ENCODE measurements at places on chromosomes 3 and 15.

DNA sequence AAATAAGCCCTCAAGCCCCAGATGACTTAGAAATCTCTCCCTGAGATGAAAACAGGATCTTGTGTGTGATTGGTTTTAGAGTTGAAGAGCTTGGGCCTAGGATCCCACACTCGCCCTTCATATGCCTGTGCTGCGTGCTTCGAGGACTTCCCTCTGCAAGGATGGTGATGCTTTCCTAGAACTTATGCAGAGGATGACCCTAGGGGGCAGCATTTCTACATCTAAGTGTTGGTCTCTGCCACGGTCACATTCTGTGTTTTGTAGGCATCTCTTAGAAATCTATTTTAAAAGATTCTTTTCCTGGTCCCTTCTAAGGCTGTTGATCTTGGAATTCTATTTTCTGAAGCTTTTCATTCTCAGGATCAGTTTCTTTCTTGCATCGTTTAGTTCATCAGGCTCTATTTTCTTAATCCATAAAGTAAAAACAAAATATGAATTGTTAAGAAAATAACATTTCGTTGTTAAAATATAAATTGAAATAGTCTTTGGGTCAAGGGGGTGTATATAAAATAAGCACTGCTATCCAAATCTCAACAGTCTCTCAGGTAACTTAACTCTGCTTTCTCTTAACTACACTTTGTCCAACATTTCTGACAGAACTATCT is 45.7 kb downstream of the WDR76 start:
- no peak for DNase-seq

DNA sequence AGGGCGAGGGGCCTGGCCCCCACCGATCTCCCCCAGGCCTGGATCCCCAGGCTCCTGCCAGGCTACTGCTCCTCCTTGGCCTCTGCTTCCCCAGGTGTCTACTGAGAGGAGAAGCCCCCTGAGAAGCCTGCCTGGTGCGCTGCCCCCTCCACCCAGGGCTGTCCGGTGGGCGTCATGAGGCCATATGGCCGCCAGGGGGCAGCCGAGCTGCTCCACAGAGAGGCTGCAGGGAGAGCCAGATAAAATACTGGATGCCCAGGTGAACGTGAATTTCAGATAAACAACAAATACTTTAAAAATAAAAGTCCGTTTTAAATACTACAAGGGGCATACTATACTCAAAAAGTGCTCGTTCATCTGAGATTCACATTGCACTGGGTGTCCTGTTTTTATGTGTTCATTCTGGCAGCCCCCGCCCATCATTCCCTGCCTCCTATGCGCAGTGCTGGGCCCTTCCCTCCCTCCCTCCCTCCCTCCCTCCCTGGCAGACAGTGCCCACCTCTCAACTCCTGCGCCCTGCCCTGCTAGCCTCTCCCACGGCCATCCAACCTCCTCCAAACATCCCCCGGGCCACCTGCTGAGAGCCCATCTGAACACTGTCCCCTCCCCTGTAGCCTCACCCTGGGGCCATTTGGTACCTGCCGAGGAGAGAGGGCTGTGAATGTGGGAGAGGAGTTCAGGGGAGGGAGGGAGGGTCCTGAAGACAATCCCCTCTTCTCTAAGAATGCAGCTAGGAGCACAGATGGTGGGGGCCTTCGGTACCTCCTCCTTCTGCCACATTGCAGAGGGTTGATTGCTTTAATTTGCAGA is 29.6 kb downstream of the PSTPIP1 start:
- peak; percentile 66 for DNase-seq

DNA sequence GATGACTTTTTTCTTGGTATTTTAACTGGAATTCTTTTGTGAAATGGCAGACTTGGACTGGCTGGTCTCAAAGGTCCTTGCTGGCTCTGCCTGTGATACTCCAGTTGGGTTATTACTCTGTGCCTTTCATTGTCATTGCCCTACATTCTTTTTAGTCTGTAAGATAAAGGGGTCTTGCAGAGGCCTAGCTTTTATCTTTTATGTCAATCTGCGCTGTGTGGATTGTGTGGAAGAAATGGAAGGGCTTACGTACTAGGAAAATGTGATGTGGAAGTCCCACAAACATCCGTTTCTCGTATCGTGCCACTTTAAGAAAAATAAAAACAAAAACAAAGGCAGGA is 8.7 kb upstream of the TMEM212 start:
- no peak for DNase-seq

GRCh38 chr3:102068327-102068726 is 219.0 kb downstream of the NFKBIZ start:
- DNase-seq, result no peak

DNA sequence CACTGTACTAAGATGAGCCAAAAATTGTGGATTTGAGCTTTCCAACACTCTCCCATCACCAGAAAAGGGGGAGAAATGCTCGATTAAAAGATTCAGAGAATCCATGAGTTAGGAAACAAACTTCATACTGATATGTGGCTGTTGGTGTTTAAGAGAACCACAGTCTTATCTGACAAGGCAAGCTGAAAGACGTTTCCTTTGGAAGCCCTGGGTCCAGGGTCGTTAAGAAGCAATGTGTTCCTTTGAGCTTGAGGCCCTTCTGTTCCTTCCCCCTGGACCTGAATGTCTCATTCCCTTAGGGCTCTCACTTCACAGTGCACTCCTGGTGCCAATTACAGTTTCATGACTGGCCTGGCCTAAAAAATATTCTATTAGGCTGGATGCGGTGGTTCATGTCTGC is 524.8 kb upstream of the PPP2R3A start:
- DNase-seq, result no peak

DNA sequence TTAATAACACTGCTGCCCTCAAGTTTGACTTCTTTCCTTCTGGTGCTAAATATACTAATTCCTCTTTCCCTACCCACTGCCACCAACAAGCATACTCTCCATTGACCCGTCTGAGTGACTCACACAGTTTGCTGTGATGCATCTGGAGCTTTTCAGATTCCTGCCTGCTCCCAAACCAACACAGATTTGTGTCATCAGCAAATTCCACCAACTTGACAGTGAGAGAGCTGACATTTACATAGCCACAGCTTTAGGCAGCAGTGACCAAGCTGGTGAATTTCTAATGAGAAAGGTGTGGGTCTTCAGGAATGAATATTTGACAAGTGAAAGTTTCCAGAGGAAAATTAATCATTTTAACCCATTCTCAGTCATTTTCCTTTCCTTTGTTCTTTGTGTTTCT is 96.5 kb upstream of the PRICKLE2 start:
- no peak for DNase-seq

Data from stimulated activated CD4-positive, alpha-beta T cell treated with anti-CD3 and anti-CD28 coated beads, TNF-alpha, amount 100 ng/mL, for 1 hour (primary cell).